ENCODE measurements at places on chromosomes 12 and 14.

DNA sequence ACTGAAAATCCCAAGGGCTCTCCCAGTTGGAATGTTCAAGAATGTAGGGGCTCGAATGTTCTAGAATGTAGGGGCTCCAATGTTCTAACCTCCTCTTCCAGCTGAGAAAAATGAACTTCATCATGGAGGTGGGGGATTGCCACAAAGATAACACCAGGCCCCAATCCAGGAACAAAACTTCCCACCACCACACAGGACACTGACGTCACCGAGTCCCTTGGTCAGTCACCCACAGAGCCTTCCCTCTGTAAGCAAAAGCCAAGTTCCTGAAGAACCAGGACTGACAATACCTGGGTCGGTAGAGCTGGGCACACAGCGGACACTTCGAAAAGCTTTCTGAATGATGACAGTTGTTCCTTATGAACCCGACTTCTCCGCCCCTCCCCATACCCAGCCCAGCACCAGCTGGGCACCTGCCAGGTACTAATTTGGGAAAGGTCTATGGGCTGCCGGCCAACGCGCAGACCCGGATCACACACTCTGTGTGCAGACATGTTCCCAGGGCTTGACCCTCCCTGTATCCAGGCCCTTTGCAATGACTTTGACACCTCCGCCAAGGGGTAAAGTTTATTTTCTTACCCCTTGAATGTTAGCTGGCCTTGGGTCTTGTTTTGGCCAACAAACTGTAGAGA, 18.9 kb downstream of the ITPK1 start:
- no peak for DNase-seq

DNA sequence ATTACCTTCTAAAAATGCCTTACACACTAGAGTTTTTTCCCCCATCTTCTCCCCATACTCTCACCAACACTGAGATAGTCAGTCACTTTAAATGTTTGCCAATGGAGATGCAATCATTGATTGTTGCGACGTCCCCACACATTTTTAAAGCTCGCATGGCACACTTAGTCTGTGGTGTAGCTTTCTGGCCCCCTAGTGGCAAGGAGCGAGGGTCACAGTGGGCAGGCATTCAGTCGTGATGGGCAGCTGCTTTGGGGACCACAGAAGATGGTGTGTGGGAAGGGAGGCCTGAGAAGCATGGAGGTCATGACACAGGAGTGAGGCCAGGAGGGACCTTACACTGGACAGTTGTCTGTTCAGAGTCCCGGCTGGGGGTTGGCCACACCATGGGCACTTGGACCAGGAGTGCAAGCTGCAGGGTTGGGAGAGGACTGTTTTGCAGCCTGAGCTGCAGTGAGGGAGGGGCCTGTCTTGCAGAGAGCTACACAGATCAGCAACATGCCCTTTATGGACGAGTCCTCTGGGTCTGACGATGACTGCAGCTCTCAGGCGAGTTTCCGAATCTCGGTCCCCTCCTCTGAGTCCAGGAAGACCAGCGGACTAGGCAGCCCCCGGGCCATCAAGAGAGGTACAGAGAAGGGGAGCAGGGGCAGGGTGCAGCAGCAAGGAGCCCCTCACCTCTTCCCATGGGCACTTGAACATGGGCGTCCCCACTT, 28.6 kb downstream of the PIGH start:
- DNase-seq, result peak; percentile 68

DNA sequence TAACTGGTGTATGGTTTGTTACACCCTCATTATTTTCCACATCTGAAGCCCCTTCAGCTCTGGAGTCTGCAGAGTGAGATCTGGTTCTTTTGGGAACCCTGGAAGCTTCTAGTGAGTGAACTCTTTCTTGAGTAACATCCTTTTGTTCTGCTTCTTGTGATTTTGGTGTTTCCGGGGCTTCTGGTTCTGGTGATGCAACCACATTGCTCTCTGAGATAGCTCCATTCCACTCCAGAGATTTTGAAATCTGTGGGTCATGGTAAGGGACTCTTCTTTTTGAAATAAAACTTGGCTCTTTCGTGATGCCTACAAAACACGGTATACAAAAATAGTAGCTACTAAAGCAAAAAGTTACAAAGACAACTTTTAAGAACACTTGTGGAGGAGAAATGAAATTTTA, 5.4 kb downstream of the MDM1 start:
- DNase-seq, result no peak

DNA sequence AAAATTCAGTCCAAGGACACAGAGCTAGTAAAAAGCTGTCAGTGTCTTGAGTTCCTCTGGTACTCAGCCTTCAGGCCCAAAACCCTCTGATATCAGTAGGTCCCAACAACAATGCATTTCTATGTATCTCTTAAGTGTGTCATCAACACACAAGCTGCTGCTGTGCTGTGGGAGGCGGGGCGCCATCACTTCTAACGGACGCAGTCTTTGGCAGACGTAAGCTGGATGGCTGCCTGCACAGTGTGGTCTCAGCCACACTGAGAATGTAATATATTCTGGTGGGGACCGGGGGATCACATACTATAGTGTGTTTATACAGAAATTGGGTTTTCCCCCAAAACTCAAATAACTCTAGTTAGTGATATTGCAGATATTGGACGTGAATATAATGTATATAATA, 123.9 kb downstream of the SUDS3 start:
- DNase-seq, result no peak

- no peak for DNase-seq
These were observed 7.5 kb upstream of the CHD4 start for GRCh38 chr12:6614513-6615172.

GRCh38 chr14:92557544-92557912, 43.9 kb downstream of the RIN3 start:
- DNase-seq, result no peak

GRCh38 chr12:116537101-116537904, 21.9 kb upstream of the MAP1LC3B2 start:
- no peak for DNase-seq

DNA sequence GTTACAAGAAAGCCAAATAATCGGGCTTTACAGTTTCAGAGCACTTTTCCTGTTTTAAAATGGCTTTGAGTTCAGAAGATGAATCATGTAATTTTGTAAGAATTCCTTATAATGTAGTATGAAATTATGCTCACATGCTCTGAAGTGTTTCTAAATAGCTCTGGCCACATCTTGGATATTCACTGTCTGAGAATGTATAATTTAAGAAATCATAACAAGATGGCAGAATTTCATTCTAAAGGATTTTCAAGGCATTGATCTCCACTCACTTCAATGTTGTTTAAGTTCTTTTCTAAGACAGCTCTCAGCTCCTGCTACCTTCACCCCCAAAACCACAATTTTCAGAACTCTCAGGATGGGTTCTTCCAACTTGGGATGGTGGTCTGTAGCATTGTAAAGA, 180.1 kb downstream of the DACT1 start:
- DNase-seq, result no peak

GRCh38 chr14:92637864-92638263, 110.6 kb downstream of the LGMN start:
- DNase-seq, result no peak

DNA sequence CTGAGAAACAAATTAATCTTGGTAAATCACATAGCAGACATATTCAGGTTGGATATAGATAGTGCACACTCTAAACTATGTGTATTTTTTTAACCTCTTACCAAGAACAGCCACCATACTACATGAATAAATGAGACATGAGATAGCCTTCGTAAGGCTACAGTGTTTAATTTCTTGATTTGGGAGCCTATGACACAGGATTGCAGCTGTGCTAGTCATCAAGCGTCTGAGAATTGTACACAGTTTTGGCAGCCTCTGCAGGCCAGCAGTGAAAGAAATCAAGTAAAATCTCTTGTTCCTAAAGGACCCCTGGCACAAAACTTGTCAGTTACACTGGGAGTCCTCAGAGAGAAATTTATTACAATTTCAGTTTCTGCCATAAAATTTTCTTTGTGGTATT, 236.1 kb downstream of the C12orf50 start:
- DNase-seq, result no peak

DNA sequence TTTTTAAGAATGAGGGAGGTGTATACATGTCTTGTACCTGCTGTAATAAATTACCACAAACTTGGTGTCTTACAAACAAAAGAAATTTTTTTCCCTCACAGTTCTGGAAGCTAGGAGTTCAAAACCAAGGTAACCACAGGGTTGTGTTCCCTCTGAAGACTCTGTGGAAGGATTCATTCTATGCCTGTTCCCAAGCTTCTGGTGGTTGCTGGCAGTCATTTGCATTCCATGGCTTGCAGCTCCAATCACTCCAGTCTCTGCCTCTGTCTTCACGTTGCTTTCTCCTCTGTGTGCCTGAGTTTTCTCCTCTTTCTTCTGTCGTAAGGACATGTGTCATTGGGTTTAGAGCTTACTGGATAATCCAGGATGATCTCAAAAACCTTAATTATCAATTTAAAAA, 15.4 kb upstream of the ZNF641 start:
- no peak for DNase-seq

DNA sequence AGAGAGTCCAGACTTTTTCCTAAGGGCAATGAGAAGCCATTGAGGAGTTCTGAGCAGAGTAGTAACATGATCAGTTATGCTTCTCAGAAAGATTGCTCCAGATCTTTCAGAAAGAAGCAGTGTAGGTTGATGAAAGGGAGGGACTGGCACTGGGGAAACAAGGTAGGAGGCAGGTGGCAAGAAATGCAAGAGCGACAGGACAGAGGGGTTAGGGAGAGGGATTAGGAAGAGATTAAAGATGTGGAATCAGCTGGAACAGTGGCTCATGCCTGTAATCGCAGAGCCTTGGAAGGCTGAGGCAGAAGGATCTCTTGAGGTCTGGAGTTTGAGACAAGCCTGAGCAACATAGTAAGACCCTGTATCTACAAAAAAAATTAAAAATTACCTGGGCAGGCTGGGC, 3.4 kb downstream of the CDCA3 start:
- no peak for DNase-seq

- no peak for DNase-seq
These were observed 24.3 kb upstream of the ANO2 start for GRCh38 chr12:5969156-5969973.

All from activated naive CD4-positive, alpha-beta T cell treated with anti-CD3 and anti-CD28 coated beads, Interleukin-2, amount 50 U/mL, for 16 hours (primary cell).